ENCODE measurements at places on chromosomes 5 and 9.

- no peak for DNase-seq
Observed at GRCh38 chr9:16668734-16669295, 201.7 kb downstream of the BNC2 start.

DNA sequence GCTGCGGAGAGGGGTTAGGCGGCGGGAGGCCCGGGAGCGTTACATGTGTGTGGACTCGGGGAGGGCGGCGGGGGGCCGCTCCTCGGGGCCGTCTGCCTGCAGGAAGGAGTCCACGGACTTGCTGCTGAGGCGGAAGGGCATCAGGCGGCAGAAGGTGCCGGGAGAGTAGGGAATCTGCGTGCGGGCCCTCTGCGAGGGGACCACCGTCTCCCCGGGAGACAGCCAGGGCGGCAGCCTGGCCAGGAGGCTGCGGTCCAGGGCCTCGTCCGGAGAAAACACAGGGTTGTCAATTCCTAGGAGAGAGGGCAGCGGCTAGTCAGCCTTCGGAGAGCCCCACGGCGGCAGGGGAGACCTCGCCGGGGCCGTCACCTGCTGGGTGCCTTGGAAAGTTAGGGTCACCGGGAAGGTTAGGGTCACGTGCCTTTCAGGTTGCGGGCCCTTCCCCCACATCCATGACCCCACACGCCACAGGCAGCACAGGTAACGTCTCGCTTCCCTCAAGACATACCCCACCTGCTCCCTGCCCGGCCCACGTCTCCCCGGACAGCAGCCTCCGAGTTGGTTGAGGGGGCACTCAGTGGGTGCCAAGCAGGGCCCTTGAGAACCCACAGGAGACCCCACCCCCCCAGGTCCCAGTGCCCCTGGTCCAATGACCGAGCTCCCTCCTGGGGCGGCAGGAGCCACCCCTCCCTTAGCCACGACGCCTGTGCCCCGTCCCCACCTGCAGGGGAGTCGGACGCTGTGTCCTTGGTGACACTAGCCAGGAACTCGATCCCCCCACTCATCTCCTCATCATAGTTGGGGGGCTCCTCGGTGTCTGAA is 32.1 kb downstream of the EXOC3 start:
- no peak for DNase-seq

DNA sequence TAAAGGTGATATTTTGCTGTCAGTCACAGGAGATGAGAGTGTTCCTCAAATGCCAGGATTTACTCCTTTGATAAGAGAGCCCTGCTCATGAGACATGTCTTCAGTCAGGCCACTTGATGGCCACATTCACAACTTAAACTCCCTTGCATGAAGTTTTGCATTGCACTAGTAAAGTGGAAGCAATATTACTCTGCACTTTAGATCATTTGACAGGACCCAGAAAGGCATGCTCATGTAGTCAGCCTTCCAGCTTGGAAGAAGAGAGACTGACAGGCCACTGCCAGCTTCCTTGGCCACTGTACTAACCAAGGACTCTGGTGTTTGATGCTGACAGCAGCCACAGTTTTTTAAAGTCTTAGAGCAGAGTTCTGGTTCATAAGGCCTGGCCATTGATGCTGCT is 42.6 kb downstream of the NPR3 start:
- DNase-seq: no peak

GRCh38 chr5:16740811-16741392 is 124.1 kb upstream of the RETREG1 start:
- DNase-seq: no peak

DNA sequence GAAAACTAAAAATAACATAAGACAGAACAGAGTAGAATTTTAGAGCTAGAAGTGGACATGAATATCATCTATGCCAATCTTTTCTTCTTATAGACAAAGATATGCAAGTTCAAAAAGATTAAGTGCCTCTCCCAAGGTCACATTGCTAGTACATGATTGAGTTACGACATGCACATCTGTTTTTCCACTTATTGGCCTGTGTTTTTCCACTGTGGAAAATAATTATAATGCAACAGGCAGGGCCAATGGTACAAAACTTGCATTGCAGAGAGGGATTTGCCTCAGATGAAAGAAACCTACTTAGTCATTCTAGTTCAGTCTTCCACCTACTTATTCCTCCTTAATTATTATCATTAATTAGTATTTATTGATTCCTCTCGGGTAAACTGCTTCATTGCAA is 407.8 kb upstream of the SGCD start:
- no peak for DNase-seq

DNA sequence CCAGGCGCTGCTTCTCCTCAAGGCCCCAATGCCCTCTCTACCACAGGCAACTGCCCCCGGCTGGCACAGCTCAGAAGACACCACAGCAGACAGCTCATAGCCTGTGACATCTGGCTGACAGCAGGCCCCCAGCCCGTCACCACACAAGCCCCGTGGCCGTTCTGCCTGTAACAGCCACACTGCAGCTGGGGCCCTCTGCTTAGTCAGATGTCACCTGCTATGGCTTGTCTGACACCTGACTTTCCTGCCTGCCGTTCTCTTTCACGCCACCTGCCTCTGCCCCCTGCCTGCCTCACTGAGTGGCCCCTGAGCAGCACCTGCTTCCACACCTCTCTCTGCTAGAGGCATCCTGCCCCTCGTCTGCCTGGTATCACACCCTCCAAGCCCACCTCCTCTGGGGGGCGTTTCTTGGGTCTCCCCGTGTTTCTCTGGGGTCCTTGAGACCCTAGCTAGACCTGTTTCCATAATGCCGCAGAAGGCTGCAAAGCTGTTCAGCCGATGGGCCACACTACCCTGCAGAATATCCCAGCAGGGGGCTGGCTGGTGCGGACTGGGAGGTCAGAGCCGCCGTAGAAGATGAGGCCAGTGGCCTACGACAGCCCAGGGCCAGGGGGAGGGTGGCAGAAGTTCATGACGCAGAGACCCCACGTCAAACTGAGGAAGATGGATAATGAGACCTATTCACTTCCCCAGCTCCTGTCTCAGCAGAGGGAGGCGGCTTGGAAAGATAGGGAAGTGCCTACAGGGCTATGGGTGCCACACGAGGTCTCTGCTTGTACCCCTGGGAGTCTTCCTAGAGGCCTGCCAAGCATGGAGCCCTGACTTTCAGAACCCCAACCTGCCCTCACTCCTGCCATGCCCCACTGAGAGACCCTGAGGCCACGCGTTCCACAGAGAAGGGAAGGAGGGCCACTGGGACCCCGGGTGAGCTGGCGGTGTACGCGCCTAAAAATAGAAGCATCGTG is 95.1 kb downstream of the ZNF354C start:
- DNase-seq: no peak

GRCh38 chr5:39352951-39353350 is 11.3 kb downstream of the C9 start:
- DNase-seq: no peak

DNA sequence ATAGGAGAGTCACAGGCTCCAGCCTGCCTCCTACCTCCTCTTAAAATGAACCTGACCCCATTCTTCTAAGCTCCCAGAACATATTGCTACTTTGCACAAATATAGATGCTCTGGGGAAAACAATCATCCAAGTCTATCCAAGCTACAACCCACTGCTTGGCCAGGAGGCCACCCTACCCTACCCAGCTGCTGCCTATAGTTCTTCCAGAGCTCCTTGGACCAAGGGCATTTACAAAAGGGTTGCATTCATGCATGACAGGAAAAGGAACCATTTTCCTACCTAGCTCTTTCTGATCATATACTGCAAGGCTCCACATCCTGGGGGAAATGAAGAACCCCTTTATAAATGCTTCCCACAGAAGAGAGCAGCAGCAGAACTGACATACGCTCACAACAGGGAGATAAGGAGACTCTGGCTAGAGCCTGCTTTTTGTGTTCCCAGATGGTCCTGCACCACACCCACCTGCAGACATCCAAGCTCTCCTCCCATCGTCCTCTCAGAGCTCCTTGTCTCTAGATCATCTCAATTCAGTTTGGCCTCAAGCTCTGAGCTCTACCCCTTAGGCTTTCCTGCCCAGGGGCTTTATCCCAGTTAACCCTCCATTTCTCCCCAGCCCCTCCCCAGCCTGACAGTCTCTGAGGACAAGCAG is 185.5 kb downstream of the SPOCK1 start:
- no peak for DNase-seq

GRCh38 chr9:88746743-88747398 is 211.9 kb downstream of the NXNL2 start:
- DNase-seq: no peak

GRCh38 chr9:2213830-2214468 is 198.8 kb downstream of the SMARCA2 start:
- no peak for DNase-seq
